CD4-positive, alpha-beta T cell treated with Interleukin-2 at 100 ng/mL for 4 hours (primary cell): ENCODE measurements at places on chromosomes 4 and X.

DNA sequence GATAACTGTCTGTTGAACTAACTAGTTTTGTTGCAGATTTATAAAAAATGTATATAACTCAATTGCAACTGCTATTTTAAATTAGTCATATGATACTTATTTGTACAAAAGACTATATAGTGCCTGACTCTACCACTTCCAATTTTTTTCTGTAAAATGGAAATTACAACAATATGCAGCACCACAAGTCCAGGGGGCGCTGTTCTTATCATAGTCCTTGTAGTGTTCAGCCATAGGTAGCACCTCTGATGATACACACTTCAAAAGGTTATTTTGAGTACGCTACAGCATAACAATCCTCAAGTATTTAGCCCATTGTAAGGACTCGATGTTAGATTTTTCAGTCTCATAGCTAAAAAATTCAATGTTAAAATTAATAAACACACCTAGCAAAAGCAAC, 174.9 kb downstream of the CORIN start:
- DNase-seq: no peak

- no peak for DNase-seq
Measured at GRCh38 chr4:134632056-134632455, 430.5 kb upstream of the PABPC4L start.

GRCh38 chr4:17188547-17189400, 290.3 kb upstream of the LDB2 start:
- no peak for DNase-seq

- DNase-seq: no peak
Measured at GRCh38 chr4:14701896-14702295, 300.4 kb upstream of the CPEB2 start.

DNA sequence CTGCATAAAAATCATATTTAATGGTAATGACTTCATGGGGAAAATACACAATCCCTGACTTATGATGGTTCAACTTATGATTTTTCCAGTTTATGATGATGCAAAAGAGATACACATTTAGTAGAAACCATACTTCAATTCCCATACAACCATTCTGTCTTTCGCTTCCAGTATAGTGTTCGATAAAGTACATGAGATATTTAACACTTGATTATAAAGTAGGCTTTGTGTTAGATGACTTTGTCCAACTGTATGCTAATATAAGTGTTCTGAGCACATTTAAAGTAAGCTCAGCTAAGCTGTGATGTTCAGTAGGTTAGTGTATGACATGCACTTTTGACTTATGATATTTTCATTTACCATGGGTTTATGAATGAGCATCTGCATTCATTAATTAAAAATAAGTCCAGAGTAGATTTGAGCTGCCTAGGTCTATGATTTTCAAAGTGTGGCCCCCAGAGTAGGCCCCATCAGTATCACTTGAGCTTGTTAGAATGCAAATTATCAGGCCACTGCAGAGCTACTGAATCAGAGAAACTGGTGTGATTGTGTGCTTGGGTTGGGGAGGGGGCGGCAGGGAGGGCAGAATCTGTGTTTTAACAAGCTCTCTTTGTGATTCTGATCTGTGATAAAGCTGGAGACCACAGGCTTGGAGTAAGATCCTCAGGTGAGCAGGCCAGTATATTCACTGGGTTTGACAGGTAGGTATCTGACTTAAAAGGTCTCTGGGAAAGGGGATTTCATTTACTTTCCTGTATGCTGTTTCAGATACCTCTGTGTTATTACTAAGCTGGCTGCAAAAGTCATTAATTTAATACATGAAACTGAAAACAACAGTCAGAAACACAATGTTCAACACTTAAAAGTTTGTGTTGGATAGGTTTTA, 8.4 kb downstream of the ATP10D start:
- DNase-seq: no peak

DNA sequence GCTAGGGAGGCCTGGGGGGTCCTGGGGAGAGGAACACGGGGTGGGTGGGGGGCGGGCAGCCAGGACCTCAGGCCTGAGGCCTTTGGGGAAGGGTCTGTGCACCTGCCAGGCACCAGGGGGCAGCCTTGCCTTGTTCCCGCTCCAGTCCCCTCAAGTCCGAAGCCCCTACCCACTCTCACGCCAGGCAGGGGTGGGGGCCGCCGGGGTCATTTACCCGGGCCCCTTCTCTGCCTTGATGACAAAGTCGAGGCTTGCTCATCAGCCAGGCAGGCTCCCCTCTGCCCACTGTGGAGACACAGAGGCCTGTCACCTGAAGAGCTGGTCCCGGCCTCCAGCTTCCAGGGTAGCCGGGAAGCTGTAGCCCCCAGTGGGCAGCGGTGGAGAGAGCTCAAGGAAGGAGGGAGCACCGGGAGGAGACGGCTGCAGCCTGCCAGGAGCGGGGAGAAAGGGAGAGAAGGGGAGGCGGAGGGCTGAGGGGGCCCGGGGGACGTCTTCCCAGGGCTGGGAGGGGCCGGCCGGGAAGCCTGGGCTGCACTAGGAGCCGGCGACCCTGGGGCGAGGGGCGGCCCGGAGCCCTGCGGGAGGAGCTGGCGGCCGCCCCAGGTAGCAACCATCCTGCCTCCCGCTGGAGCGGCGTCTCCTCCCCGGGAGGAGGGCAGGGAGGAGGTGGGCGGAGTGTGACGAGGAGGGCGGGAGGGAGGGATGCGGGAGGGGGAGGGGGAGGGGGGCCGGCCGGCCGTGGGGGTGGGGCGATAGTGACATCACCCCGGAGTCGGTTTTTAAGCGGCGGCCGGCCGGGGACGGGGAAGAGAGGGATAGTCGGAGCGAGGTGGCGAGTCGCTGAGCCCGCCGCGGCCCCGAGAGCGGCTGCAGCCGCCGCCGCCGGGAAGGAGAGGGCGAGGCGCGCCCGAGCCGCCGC, at the start of gene SLC6A8:
Gene SLC6A8, plus strand, starts transcription at position 806 of the 919 bp plus-strand sequence. CDS start 649 bp downstream, outside the sequence.
- DNase-seq: peak; percentile 32

DNA sequence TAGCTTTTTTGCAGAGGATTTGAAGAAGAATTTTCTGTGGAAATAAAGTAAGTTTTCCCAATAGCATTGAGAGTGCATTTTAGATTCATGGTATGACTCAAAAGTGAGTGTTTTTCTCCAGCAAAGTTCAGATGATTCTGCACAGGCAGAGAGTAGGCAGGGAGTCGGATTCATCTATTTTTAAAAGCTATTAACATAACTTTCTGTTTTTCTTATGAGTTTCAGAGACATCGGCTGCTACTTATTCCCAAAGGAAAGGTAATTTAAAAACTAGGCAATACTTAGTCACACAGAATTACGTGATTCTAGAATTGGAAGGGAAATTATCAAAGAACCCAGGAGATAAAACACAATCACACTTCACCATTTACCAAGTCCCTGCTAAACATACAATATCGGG, 4.4 kb downstream of the CCDC110 start:
- DNase-seq: no peak

- no peak for DNase-seq
Measured at GRCh38 chrX:151754047-151754429, 19.5 kb downstream of the CNGA2 start.

GRCh38 chr4:169723207-169723965, 34.4 kb downstream of the HPF1 start:
- DNase-seq: peak; percentile 14

- no peak for DNase-seq
Measured at GRCh38 chrX:69896046-69896445, 153.7 kb downstream of the AWAT2 start.

GRCh38 chrX:144849141-144849540, 398.2 kb upstream of the SPANXN1 start:
- DNase-seq: no peak

- no peak for DNase-seq
Measured at GRCh38 chrX:476724-477075, 90.0 kb upstream of the PPP2R3B start.

GRCh38 chr4:19675172-19675811, 576.4 kb upstream of the SLIT2 start:
- no peak for DNase-seq

DNA sequence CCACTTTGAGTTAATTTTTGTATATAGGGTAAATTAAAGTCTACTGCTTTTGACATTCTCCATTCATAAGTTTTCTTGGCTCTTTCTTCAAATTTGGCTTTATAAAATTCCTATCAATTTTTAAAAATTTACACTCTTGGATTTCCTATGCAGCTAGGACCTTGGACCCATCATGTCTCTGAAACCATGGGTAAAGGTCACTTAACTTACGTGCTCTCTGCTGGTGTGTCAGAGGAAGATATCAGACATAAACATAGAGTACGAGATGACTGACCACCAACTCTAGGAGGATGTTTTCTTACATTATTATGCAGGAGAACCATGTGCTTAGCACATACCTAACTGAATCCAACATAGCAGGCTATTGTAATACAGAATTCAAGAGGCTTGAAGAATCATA, 62.5 kb upstream of the C1GALT1C1 start:
- DNase-seq: no peak

DNA sequence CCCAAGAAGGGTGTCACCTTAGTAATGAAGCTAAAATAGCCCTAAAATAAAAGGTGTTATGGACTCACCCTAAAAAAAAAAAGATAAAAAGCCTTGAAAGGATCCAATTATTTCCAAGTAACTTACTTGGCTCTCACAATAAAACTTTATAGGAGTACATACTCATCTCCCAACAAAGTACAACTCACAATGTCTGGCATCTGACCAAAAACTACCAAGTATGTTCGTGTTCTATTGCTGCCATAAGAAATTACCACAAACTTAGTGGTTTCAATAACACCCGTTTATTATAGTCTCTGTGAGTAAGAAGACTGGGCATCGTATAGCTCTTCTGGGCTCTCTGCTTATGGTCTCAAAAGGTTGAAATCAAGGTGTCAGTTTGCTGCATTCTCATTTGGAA, 51.0 kb downstream of the BEX1 start:
- DNase-seq: no peak

DNA sequence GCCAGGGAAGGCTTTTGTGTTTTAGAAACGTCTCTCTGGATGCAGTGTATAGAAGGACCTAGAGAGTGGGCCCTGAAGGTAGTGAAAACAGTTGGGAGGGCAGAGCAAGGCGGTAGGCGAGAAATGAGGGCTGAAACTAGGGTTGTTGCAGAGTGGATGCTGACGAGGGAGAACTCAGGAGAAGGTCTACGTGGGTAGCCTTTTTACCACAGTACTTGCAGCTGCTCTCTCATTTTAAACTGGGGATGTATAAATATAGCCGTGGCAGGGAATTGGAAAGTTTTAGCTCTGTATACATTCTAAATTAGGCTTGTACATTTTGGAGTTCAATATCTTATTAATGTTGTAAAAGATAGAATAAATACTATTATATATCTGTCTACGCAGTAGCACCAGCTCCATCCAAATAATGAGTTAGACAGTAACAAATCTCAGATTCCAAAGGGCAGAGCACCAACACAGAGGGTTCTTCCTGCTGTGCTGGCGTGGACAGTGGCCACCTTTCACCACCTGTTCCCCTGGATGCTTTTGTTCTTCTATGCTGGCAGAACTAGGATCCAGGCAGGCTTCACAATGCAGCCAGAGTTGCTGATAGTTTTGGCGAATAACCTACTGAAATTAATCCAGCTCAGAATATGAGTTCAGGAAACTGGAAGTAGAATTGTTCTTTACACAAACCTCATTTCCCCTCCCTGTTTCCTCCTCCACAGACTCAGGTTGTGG, 31.7 kb downstream of the CCNG2 start:
- no peak for DNase-seq

GRCh38 chr4:83767067-83767466, 231.2 kb downstream of the GPAT3 start:
- no peak for DNase-seq

DNA sequence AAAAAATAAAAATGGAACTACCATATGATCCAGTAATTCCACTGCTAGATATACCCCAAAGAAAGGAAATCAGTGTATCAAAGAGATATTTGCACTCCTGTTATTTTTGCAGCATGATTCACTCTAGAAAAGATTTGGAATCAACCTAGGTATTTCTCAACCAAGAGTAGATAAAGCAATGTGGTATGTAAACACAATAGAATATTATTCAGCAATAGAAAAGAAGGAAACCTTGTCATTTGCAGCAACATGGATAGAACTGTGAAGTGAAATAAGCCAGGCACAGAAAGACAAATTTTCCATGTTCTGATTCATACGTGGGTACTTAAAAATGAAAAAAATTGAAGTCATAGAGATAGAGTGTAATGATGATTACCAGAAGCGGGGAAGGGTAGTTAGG, 362.3 kb upstream of the EPHA5 start:
- no peak for DNase-seq

DNA sequence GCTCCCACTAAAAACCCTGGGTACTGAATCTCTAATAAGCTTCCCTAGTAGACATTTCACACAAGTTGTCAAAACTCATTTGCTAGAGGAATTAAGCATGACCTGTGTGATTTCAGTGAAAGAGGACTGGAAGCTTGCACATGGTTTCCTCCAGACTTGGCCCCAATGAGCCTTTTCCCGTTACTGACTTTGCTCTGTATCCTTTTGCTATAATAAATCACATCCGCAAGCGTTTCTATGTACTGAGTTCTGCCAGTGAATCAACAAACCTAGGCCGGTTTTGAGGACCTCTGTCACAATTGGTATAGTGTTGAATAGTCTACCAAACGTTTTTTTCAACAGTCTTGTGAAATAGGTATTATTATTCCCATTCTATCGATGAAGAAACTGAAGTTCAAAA, 8.2 kb downstream of the ATP11C start:
- no peak for DNase-seq

- DNase-seq: no peak
Measured at GRCh38 chr4:85455942-85456341, 19.0 kb upstream of the ARHGAP24 start.

DNA sequence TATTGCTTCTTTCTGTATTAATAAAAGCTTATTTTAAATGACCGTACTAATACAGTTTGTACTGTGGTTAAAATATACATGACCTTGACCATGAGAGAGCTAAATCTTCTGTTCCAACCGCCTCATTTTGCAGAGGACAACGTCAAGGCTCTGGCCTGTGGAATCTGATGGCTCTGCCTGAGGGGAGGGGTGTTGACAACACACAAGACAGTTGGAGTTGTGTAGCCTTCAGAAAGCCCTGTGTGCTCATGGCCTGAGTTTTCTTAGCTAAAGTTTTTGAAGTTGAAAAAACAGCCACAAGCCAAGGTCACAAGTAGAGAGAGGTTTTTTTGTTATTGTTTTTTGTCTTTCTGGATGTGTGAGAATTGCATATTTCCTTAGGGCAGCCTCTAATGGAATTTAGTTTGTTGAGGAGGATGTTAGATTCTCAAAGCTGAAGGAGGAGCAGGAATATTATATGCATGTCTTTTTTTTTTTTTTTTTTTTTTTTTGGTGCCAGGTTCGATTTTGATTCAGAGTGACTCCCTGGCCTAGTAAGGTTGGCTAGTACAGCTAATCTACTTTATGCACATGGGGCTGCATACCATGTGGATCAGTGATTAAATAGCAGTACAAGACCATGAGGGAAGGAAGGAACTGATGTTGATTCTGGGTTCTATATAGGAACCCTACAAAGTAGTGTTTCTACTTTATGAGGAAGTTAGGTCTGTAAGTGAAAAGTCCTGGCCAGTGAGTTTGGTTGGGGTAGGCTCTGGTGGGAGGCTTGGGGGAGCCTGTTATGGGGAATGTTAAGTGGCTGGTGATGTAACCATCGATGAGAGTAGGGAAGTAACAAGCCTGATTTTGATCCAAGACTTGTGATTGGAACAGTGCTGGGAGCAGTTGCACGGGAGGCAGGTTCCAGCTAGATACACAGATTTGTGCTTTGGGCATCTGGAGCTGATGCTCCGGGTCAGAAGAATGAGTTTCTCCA, 20.3 kb downstream of the SMS start:
- no peak for DNase-seq
